ENCODE measurements at places on chromosomes 11 and 22. TPM values are rescaled to one million over a fixed set of nuclear protein-coding genes. Genes with fewer than 3 reads are reported as not detected.

The MTNR1B gene
- total RNA-seq: not detected

The SLC22A6 gene
- not detected for total RNA-seq

The KRTAP5-1 gene
- total RNA-seq: not detected

The POU2AF1 gene
- not detected for total RNA-seq

The CAPN5 gene
- total RNA-seq: 16.7 TPM

The DNAJB13 gene
- total RNA-seq: not detected

The FIBIN gene
- total RNA-seq: 98.5 TPM

The GAS2 gene
- total RNA-seq: 1.6 TPM

The MIOX gene
- total RNA-seq: not detected

- no peak within 1 kb of the TSS for H3K4me3 ChIP-seq
- H3K27me3 ChIP-seq: peaks cover 12% of the 10 kb centered on the region
- no peak within 1 kb of the TSS for H3K27ac ChIP-seq
These were observed at the start of gene CYTH4 for GRCh38 chr22:37282385-37282677. TSS of gene CYTH4 (plus strand) at chr22:37282508. CDS start at chr22:37282570, 62 bp downstream.

DNA sequence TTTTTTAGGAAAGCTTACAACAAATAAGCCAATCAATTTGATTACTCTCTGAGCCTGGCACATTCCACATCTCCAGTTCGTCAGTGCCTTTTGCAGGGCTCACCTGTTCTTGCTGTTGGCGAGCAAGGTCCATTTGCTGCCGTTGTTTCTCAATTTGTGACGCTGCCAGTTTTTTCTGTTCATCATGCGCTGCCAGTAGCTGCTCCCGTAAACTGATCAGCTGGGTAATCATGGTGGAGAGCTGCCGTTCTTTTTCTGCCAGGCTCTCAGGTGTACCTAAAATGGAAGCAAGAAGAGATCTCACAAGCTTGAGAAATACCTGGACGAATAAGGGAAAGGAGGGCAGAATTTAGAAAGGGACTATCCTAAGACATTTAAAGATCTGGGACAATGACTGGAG lies 169.7 kb downstream of the SOX6 start:
- no peak overlapping the region for H3K27ac ChIP-seq
- no peak for DNase-seq
- no peaks in the 10 kb centered on the region for H3K27me3 ChIP-seq
- peaks cover 20% of the 10 kb centered on the region for H3K4me1 ChIP-seq

DNA sequence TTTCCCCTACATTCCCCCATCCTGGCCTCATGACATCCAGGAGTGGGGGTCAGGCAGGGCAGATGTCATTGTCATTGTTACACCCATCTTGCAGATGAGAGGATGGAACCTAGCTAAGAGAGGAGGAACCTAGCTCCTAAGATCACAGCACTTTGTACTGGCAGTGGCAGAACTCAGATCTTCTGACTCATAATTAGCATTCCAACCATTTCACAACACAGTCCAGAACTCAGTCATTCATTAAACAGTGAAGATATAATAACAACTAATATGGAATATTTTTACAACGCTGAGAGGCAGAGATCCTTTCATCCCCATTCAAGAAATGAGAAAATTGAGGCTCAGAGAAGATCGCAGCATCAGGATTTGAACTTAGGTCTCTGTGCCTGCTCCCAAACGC lies 127.8 kb downstream of the CHST1 start:
- no peak overlapping the region for H3K27ac ChIP-seq
- H3K4me3 ChIP-seq: no peak overlapping the region
- no peaks in the 10 kb centered on the region for H3K4me1 ChIP-seq
- H3K27me3 ChIP-seq: peaks cover 60% of the 10 kb centered on the region
- no peak for DNase-seq
- no peaks in the 10 kb centered on the region for H3K36me3 ChIP-seq

DNA sequence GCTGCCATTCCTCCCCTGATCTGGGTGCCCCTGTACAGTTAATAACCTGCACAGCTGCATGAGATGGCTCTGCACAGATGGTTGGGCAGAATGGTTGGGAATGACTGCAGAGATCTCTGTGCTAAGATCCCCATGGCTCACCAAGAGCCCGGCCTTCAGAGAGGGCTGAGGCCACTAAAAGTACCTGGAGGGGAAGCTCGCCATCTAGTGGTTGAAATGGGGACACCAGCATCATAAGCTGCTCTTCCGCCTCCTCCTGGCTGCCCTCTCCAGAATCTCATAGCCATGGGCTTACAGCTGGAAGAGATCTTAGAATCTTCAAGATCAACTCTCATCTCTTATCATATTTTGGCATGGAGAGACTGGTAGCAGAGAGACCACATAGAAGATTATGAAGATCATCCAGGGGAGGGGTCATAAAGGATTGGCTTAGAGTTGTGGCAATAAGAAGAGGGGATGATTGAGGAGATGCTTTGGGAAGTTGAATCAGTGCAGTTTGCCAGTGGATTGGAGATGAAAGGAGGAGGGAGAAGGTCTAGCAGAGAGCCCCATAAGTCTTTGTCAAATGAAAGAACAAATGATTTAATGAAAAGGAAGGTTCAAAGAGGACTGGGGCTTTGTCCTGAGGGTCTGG lies 22.0 kb upstream of the TLCD5 start:
- peaks cover 4% of the 10 kb centered on the region for H3K27me3 ChIP-seq
- no peak for DNase-seq
- H3K27ac ChIP-seq: no peak overlapping the region
- H3K4me3 ChIP-seq: no peak overlapping the region

DNA sequence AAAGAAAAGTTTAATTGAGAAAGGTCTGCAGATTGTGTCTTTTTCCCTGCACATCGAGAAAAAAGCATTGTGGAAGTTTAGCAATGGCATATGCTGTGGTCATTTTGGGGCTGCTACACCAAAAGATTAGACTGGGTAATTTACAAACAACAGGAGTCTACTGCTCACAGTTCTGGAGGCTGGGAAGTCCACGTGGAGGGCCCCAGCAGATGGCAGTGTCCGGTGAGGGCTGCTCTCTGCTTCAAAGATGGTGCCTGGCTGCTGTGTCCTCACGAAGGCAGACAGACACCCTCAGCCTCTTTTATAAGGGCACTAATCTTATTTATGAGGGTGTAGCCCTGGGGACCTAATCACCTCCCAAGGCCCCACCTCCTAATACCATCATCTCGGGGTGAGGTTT lies 21.1 kb downstream of the PHF21B start:
- H3K4me1 ChIP-seq: no peaks in the 10 kb centered on the region
- no peak for DNase-seq
- peaks cover 1% of the 10 kb centered on the region for H3K36me3 ChIP-seq
- H3K27me3 ChIP-seq: no peaks in the 10 kb centered on the region
- no peak overlapping the region for H3K4me3 ChIP-seq

DNA sequence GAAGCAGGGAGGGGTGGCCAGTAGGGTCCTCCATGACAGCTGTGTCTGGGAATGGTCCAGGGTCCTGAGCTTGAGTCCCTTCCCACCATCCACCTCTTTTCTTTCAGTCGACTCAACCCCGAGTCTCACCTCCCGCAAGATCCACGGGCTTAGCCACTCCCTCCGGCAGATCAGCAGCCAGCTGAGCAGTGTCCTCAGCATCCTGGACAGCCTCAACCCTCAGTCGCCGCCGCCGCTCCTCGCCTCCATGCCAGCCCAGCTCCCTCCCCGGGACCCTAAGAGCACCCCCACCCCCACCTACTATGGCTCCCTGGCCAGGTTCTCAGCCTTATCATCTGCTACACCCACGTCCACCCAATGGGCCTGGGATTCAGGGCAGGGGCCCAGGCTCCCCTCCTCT lies 81.9 kb downstream of the CEP164 start:
- no peaks in the 10 kb centered on the region for H3K27me3 ChIP-seq
- H3K4me1 ChIP-seq: no peaks in the 10 kb centered on the region

DNA sequence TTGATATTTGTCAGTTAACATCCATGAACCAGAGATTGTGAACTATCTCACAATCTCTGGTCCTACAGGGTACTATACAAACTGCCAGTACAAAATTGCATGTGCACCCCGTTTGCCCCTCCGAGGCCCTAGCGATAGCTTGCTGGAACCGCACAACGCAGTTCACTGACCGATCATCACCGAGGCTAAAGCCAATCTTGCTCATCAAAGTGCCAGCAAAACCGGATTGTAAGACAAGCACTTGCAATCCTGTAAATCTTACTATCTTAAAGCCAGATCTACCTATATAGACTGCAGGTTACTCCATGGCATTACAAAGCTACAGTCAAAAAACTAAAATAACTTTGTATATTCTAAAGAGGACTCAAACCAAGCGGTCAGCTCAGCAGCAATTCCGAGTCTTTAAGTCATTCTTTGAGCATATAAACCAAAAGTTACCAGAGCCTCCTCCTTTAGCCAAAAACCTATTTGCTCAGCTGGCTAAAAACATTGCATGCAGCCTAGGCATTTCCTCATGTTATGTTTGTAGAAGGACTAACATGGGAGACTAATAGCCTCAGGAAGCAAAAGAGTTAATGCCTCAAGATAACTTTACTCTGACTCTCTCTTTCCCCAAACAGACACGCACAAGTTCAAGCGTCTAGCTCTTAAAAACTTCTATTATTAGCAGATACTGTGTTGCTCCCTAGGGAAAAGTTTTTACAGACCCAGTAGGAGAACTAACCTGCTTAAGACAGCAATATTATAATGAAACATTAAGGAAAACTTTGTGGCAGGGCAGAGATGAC lies 30.7 kb upstream of the CPT1A start:
- peaks cover 56% of the 10 kb centered on the region for H3K4me1 ChIP-seq
- H3K36me3 ChIP-seq: no peaks in the 10 kb centered on the region
- H3K27me3 ChIP-seq: peaks cover 2% of the 10 kb centered on the region
- no peak for DNase-seq
- peak overlapping the region; percentile 69 for H3K27ac ChIP-seq
- H3K4me3 ChIP-seq: no peak overlapping the region

- H3K27ac ChIP-seq: no peak overlapping the region
- peaks cover 2% of the 10 kb centered on the region for H3K36me3 ChIP-seq
- peaks cover 14% of the 10 kb centered on the region for H3K4me1 ChIP-seq
- no peak overlapping the region for H3K4me3 ChIP-seq
- H3K27me3 ChIP-seq: no peaks in the 10 kb centered on the region
These were observed 1.2 kb upstream of the APOBEC3C start for GRCh38 chr22:39012533-39013511.

DNA sequence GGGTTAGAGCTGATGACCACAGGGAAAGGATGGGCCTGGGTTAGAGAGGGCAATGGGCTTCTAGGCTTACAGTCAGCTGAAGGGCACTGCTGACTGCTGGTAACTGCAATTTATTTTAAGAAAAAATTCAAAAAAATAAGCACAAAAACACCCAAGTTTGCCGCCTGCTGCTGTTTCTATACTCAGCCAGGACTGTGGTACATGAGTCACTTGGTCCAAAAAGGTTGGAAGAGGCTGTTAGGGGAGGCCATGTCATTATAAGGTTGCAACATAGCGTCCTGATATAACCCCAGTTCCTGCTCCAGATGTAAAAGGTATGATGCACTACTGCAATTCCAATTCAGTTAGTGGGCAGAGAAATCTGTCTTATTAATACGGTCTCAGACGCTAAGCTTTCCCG lies 98.9 kb downstream of the ETS1 start:
- H3K36me3 ChIP-seq: peaks cover 62% of the 10 kb centered on the region
- no peak overlapping the region for H3K27ac ChIP-seq
- H3K4me1 ChIP-seq: peaks cover 28% of the 10 kb centered on the region
- H3K27me3 ChIP-seq: no peaks in the 10 kb centered on the region
- no peak overlapping the region for H3K4me3 ChIP-seq

- no peak overlapping the region for H3K4me3 ChIP-seq
- H3K4me1 ChIP-seq: no peaks in the 10 kb centered on the region
- no peak for DNase-seq
- H3K27ac ChIP-seq: no peak overlapping the region
- H3K36me3 ChIP-seq: no peaks in the 10 kb centered on the region
These were observed 13.4 kb downstream of the OTOG start for GRCh38 chr11:17560281-17561110.

- H3K27me3 ChIP-seq: peaks cover 3% of the 10 kb centered on the region
- no peak overlapping the region for H3K27ac ChIP-seq
These were observed 5.3 kb upstream of the CARD18 start for GRCh38 chr11:105144887-105145286.

DNA sequence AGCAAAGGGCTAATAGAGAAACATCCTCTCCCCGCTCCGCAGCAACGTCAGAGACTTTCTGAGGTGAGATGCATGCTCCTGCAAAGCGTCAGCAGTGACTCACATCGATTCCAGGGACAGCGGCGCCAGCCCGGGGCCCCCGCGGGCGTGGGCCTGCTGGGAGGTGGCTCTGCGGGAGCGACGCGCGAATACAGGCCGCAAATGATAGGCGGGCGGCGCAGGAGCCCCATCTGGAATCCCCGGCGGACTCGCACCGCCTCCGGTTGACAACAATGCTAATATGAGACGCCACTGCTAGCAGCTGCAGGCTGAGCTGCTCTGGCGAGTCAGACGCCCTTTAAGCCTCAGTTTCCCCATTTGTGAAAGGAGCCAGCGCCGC lies 557 bp downstream of the RANGAP1 start:
- peak overlapping the region; percentile 83 for H3K4me3 ChIP-seq
- DNase-seq: no peak
- no peaks in the 10 kb centered on the region for H3K27me3 ChIP-seq

DNA sequence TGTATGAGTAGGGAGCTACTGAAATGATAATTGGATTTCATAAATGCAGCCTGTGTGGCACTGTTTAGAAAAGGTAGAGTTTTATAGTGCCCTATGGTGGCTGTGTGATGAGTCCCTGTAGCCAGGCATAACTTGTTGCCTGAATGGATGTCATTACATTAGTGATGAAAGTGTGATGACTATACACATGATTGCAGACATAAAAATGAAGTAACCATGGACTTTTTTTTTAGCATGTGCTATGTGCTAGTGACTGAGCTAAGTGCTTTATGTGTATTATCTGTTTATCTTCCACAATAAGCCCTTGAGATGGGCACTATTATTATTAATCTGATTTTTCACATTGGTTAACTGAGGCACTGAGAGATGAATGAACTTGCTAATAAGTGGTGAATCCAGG lies 13.5 kb upstream of the GRAMD1B start:
- H3K27me3 ChIP-seq: peaks cover 54% of the 10 kb centered on the region
- no peak overlapping the region for H3K4me3 ChIP-seq
- no peaks in the 10 kb centered on the region for H3K36me3 ChIP-seq
- no peaks in the 10 kb centered on the region for H3K4me1 ChIP-seq
- H3K27ac ChIP-seq: no peak overlapping the region
- no peak for DNase-seq

DNA sequence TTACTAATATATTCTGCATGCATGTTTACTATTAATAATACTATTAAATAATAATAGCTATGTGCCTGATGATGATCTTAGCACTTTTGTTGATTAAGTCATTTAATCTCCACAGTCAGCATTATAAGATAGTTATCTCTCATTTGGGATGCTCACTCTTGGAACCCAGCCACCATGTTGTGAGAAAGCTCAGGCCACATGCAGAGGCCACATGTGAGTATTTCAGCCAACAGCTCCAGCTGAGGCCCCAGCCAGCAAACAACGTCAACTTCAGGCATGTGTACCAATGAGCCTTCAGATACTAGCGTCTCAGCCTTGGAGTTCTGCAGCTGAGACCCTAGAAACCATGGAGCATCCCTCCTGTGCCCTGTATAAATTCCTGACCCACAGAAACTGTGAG lies 798.1 kb upstream of the LRRC4C start:
- no peaks in the 10 kb centered on the region for H3K4me1 ChIP-seq
- DNase-seq: no peak
- H3K27me3 ChIP-seq: no peaks in the 10 kb centered on the region
- no peak overlapping the region for H3K27ac ChIP-seq
- H3K4me3 ChIP-seq: no peak overlapping the region

GRCh38 chr11:6433998-6434660 lies 6.7 kb downstream of the HPX start:
- peaks cover 5% of the 10 kb centered on the region for H3K4me1 ChIP-seq
- H3K27ac ChIP-seq: no peak overlapping the region
- H3K27me3 ChIP-seq: no peaks in the 10 kb centered on the region

- no peak overlapping the region for H3K4me3 ChIP-seq
- H3K27me3 ChIP-seq: no peaks in the 10 kb centered on the region
- DNase-seq: no peak
These were observed 379.9 kb downstream of the TTC28 start for GRCh38 chr22:28299753-28300152.

Data from chondrocyte (in vitro differentiated cells).